ENCODE measurements at places on chromosomes 6 and 20. TPM values are rescaled to one million over a fixed set of nuclear protein-coding genes. Genes with fewer than 3 reads are reported as not detected.

DNA sequence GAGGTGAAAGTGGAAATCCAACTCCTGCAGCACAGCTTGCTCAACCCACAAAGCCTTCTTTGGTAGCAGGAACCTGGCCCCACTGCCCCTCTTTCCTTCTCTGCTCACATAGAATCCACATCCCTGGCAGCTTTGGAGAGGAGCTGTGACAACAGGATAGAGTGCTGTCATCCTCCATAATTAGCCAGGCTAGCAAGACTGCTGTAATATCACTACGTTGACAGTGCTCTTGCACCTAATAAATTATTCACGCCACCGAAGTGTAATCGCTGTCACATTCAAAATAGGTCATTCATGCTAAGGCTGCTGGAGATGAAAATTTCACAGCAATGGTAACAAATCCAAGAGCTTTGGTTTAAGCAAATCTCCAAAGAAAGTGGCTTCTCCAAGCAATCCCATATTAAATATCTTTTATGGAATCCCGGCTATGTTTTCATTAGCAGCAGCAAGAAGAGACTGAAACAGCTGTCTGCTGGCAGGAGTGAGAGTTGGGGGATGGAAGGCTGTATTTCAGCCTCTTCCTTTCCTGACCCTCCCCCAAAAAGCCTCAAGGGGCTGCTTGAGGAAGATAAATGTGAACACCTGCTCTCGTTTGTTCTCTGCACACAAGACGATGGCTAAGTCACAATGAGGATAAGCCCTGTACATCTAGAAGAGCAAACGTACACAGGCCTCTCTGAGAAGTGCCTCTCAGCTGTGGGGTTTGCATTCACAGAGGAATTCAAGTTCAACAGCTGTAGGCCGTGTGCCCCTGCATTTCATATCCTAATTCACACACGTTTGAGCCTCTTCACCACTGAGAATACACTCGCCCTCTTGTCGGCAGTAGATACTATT, 16.5 kb downstream of the RIPOR2 start:
- no peak for DNase-seq

- DNase-seq, result no peak
Measured at GRCh38 chr20:3815703-3816315, 4.5 kb upstream of the AP5S1 start.

- no peak for DNase-seq
Measured at GRCh38 chr6:145886228-145886956, 71.8 kb upstream of the FBXO30 start.

- no peak for DNase-seq
Measured at GRCh38 chr20:15220778-15221565, 883.6 kb upstream of the FLRT3 start.

DNA sequence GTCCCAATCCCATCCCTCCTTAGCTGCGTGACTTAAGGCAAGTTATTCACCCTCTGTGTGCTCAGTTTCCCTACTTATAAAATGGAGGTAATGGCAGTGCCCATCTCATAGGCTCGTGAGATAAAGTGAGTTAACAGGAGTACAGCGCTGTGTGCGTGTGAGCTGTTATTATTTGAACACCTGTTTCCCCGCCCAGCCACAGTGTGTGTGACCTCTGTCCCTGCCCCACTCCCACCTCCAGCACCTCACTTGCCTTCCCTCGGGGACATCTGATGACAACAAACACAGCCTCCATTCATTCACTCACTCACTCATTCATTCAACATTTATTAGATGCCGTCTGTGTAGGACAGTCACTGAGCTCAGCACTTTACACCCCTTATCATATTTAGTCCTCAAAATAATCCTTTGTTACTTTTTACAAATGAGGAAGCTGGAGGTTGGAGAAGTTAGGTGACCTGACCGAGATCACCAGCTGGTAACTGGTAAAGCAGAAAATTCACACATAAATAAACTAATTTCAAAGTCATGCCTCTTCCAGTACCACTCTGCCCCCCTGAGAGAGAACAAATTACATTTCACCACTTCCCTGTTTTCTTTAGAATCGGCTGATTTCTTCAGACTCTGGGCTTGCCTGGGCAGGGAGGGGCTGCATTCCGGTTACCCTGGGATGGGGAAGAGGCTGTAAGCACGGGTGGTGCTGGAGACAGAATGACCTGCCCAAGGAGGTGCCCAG, 58.6 kb downstream of the CPNE5 start:
- DNase-seq, result peak; percentile 47

DNA sequence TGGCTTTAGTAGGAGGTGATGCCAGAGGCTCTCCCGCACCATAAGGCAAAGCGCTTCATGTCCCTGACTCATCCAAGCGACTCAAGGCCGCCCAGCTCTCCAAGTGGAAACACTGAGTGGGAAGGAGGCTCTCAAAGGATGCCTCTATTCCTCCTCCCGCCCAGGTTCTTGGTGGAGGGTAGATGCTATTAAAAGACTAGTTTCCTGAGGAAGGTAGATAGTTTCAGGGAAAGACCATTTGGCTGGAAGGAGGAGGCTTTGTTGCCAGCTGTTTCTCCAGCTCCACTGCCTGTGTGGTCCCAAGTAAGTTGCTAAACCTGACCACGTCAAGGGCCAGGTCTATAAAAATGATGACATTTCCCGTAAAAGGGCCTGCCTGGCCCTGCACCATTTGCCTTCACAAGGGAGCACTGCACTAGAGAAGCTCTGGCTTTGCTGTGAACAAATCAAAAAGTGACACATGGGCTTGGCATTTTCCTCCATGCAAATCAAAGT, 48.2 kb downstream of the GMDS start:
- no peak for DNase-seq

GRCh38 chr20:37911838-37912281, 8.9 kb downstream of the VSTM2L start:
- DNase-seq, result peak; percentile 38

DNA sequence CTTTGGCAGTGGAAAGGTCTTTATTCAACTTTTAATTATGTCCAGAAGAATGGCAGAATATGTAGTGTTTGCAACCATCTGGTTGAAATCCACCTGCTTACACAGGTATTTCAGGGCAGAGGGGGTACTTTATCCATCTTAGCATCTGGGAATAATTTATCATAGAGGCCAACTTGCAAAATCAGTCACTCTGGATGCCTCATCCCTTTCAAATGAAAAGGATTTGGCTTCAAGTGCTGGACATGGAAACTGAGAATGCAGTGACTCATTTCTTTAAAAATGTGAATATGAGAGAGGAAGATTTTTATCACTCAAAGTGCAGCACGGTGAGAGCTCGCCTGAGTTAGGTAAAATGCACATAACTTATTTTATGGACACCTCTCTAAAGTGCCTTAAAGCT, 758.3 kb downstream of the KIF16B start:
- no peak for DNase-seq

DNA sequence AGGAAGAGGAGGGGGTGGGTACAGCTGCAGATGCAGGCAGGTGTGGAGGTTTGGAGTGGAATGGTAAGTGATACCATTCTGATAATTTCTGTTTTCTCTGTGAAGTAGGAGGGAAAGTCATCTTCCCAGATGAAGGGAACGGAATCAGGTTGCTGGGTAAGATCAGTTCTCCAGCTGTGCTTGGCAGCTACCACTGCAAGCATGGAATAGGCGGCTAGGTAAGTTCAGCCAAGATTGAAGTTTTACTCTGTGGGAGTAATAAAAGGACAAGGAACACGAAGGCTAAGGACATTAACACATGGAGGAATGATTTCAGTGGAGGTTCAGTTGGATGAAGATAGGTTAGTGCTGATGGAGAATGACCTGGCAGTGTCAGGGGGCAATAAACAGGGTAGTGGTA, 128.3 kb downstream of the CARMIL1 start:
- DNase-seq, result no peak

GRCh38 chr20:50859161-50859560, 64.3 kb downstream of the BCAS4 start:
- DNase-seq, result no peak

- DNase-seq, result no peak
Measured at GRCh38 chr6:44733126-44733525, 345.6 kb downstream of the CDC5L start.

- peak; percentile 51 for DNase-seq
Measured at GRCh38 chr6:11343963-11344723, 111.7 kb upstream of the NEDD9 start.

DNA sequence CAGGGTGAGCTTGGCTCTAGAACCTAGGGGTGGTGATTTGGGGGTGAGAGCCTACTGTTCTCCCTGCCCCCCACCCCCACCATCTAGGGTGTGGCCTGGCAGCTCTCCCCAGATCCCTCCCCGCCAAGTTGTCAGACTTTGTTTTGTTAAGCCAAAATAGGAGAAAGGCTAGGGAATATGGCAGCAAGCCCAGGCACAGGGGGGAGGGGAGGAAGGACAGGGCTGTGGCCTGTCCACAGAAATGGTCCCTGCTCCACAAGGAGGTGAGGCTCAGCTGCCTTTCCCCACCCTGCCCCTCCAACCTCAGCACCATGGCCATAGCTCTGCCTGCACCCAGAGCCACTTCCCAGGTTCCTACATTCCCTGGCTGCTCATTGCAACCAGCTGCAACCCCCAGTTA, 17.2 kb downstream of the SCUBE3 start:
- DNase-seq, result peak; percentile 29

- no peak for DNase-seq
Measured at GRCh38 chr20:57275334-57275733, 8.9 kb upstream of the BMP7 start.

- no peak for DNase-seq
Measured at GRCh38 chr20:24664266-24664986, 195.0 kb downstream of the SYNDIG1 start.

- DNase-seq, result peak; percentile 57
Measured at GRCh38 chr20:35146299-35146919, 727 bp downstream of the EDEM2 start.

GRCh38 chr20:15848126-15848525, 725.1 kb downstream of the KIF16B start:
- no peak for DNase-seq

DNA sequence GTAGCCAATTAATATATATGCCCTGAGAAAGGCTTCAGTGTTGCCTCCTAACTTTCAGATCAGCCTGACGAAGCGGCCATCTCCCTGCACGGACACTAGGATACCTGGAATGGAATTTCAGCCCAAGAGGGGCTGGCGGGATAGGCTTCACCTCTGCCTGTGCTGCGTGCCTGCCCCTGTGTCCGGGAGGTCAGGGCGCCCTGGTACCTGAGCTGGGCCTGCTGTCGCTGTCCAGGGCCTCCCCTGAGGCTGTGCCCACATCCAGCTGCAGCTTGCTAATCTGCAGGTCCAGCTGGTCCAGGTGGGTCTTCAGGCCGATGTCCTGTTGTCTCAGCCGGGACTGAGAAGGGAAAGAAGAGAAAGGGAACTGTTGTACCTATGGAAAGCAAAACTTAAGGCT, 8.6 kb downstream of the DACT2 start:
- DNase-seq, result no peak

- DNase-seq, result peak; percentile 40
Measured at GRCh38 chr6:36615018-36615761, 21.0 kb downstream of the SRSF3 start.

GRCh38 chr6:45116714-45117410, 211.3 kb upstream of the RUNX2 start:
- DNase-seq, result no peak

DNA sequence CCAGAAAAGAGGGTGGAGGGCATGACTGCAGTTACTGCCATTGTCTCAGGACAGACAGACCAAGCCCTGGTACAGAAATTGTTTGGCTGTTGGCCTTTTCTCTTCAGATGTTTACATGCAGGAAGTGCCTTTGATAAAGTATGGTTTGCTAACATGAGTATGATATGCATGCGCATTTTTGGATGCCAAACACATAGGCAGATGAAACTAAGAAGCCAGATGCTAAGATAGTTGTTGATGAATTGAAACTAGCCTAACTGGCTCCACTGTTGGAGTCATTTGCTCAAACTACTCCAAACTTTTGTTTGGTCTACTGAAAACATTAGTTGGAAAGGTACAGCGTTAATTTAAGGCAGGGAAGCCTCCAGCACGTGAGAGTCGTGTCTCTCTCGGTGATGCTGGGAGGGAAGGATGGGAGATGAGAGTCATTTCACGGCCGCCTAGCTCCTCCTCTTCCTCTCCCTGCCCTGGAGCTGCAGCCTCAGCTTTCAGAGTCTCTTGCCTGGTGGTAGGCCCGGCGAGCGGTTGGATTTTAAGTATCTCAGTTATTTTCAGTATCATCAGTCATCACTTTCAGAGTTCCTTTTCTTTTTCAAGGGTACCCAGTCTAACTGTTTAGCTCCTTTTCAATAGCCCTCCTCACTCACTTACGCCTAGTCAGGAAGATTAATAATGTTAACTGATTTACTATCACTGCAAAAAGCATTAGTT, 29.7 kb downstream of the RREB1 start:
- DNase-seq, result peak; percentile 69

DNA sequence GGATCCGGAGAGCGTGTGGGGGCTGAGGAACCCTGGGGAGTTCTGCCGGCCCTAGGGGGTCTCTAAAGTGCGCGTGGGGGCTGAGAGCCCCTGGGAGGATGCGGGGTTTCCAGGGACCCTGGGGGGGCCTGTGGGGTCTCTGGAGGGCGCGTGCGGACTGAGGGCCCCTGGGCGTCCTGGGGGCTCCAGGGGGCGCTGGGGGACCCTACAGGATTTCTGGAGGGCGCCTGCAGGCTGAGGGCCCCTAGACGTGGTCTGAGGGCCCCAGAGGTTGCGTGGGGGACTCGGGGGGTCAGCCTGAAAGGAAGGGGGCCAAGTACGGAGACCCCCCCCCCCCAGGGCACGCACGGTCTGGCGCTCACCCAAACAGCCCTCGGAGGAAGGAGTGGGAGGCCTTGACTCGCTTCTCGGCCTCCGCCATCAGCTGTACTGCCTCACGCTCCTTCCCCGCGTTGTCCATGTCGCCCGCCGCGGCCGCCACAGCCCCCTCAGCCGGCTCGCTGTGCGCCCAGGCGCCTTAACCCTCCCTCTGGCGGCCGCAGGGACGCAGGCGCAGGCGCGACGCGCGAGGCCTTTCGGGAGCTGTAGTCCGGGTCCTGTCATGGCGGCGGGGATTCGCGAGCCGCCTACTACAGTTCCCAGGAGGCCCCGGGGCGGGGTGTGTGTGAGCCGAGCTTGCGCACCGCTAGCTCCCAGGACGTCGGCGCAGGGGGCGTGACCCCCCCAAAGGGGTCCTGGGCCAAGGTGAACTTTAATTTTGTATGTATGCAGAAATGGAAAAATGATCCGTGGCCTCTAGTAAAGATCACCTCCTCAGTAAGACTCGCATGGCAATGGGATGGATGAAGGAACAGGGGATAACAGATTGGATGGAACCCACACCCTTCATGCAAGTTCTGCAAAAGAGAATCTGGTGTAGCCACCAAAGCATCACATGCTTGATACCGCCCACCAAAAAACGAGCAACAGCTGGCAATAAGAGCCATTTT, at the start of gene NAPB:
Gene NAPB (minus strand): TSS at position 546 of the 989 bp plus-strand sequence. CDS start 86 bp downstream, at position 460.
- DNase-seq, result peak; percentile 96

DNA sequence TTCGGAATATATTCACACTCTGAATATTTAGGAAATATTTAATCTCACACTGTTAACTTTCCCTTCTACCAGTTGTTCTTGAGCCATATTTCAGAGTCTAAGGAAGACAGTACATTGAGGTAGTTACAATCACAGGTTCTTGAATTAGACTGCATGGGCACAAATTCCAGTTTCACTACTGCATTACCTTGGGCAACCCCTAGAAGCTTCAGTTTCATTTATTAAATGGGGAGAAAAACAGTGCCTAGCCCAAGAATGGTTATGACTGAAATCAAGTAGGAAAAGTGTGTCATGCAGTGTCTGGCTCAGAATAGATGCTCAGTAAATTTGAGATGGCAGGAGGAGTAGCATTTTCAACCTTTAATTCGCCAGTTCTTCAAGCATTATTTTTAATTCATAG, 124.5 kb upstream of the SAMD5 start:
- no peak for DNase-seq

Gene ZNF391
- total RNA-seq, result 1.9 TPM

Gene ARMH2
- not detected for total RNA-seq

Gene COL10A1
- total RNA-seq, result not detected

Gene ILRUN
- total RNA-seq, result 57.6 TPM

Gene LAMP5
- 0.32 TPM for total RNA-seq

Gene ABHD16B
- not detected for total RNA-seq

Gene TRIM27
- total RNA-seq, result 26.9 TPM

Gene RBL1
- 6.9 TPM for total RNA-seq

Gene FAM209B
- 0.37 TPM for total RNA-seq

All from colonic mucosa (tissue), 4 donors.